ENCODE measurements at places on chromosomes 1 and 21.

- DNase-seq: no peak
Measured at GRCh38 chr1:16020325-16020724, 1.5 kb upstream of the CLCNKA start.

DNA sequence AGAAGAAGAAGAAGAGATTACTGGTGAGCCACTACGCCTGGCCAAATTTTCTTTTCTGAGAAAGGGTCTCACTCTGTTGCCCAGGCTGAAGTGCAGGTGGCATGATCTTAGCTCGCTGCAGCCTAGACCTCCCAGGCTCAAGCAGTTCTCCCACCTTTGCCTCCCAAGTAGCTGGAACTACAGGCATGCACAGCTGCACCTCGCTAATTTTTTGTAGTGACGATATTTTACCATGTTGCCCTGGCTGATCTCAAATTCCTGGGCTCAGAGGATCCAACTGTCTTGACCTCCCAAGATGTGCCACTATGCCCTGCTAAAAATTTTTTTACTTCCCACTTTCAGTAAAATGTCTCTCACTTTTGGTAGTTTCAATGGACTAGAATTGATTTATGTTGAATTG is 24.4 kb downstream of the TMEM200B start:
- DNase-seq: no peak

GRCh38 chr1:29096231-29096886 is 27.3 kb downstream of the TMEM200B start:
- DNase-seq: no peak

DNA sequence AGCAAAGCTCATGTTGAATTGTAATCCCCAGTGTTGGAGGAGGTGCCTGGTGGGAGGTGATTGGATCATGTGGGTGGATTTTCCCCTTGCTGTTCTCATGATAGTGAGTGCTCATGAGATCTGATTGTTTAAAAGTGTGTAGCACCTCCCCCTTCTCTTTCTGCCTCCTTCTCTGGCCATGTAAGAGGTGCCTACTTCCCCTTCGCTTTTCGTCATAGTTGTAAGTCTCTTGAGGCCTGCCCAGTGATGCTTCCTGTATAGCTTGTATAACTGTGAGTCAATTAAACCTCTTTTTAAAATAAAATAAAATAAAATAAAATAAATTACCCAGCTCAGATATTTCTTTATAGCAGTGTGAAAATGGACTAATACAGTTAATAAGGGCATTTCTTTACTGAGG is 1025.7 kb downstream of the PLA2G4A start:
- no peak for DNase-seq

DNA sequence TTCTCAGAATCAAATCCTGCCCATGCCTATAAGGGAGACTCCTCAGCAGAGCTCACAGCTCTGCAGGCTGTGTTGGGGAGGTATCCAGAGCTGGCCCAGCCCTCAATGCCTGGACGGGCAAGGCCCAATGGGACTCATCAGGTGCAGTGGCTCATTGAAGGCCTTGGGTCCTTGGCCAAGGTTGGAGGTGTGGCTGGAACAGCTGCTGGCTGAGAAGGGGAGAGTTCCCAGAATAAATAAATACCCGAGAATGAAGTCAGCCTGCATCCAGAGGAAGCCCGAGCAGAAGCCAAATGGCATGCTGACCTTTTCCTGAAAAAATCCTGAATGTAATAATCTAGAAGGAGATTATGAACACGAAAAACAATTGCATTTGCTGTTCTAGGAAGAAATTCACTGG is 25.2 kb upstream of the IKBKE start:
- DNase-seq: no peak

DNA sequence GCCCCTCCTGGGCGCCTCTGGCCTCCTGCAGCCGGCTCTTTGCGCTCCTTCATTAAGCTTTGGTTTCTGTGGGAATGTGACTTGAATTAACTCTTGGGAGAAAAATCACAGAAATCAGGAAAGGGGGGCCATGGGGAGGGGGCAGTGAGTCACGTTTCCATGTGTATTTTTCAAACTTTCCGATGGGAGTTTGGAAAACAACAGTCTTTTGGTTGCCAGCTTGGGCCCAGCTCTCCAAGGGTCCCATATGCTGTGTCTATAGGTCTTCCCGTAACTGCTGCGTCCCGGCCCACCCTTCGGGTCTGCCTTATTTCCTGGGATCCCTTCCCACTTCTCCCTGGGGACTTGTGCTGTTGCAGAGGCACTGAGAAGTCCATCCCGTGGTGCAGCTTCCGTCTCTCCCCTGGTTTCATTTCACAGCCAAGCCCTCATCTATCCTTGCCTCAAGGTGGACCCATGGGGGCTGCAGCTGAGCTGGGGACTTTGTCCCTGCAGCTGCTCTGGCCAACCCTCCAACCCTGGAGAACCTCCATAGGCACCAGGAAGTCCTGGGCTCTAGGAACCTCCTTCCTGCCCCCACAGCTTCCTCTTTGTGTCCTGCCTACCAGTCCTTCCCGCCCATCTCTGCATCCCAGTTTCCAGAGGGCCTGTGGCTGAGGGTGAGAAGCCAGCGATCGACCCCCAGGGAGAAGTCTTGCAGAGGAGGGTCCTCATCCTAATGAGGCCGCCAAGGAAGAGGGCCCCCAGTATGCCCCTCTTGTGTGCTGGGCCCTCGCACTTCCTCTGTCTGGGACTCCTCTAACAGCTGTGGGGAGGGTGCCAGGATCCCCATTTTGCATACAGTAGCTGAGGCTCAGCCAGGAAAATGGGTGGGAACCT is 11.6 kb upstream of the LMNA start:
- no peak for DNase-seq

GRCh38 chr1:81414488-81415015 is 386.2 kb upstream of the ADGRL2 start:
- peak; percentile 15 for DNase-seq
